Stimulated activated CD4-positive, alpha-beta T cell treated with anti-CD3 and anti-CD28 coated beads, Interleukin-1b, Interleukin-23, amount 100 ng/mL, for 24 hours (primary cell): ENCODE measurements at places on chromosomes 16 and 17.

DNA sequence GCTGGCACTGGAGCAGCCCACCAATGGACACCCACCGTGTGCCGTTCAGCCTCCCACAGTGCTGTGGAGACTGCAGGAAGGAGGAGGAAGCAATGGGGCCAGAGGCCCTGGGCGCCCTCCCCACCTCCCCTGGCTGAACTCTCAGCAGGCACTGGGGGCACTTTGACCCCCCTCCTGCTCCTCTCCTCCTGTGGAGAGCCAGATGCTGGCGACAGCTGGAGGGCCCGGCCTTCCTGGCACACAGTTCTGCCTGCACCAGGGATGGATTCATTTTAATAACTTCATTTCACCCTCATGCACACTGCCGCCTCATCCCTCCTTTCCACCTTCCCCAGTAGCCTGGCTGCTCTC, 6.0 kb downstream of the NXPH3 start:
- no peak for DNase-seq

DNA sequence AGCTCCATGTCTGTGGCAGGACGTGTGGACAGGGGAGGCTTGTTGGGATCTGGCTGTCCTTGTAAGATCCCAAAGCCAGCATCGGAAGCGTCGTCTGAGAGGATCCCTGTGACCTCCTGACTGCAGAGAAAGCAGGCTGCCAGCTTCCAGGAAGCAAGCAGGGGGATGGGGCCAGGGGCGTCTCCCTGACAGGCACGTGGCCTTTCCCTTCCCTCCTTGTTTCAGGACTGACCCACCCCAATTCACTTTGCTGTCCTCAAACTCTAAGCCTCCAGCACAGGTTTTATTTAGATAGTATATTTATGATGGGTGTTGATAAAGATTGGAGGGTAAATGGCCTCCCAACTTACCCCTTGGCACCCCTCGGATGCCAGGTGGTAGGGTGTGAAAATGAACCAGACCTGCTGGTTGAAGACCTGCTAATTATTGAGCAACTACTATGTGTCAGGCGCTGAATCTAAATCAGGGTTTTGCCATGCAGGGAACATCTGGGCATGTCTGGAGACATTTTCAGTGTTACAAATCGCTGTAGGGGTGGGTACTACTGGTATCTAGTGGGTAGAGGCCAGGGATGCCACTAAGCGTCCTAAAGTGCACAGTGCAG, 24.5 kb downstream of the SOCS1 start:
- no peak for DNase-seq

DNA sequence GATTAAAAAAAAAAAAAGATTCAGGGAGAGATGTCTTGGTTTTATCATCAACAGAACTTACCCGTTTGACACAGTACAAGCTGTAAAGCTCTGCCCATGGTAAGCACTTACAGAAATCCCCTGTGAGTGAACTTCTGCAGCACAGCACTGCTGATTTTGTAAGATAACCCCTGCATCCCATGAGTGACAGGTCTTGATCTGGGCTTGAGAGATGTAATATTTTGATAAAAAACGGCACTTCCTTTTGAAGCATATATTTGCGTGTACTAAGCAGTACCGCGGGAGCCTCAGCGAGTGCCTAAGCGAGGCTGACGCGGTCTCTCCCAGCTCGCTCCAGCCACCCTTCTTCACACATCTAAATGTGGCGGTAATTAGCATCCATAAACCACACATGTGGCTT, 50.5 kb downstream of the IKZF3 start:
- peak; percentile 36 for DNase-seq

DNA sequence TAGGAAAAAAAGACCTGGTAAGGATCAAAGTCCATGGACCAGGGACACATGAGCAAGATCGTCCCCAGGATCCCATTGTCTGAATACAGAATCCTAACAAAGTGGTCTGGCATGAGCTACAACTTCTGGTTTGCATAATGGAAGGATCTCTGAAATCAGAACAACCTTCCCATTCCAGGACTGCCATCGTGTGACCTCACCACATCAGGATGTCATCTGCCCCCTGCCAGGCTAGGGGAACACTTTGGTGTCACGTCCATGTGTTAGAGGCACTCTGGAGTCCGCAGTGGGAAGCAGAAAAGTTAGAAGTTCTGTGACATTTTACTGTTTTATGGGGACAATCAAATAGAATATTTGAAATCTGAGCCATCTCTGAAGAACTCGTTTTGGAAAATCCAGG, 160.7 kb downstream of the RGS9 start:
- DNase-seq: no peak

- DNase-seq: no peak
These were observed 50.2 kb downstream of the NKD1 start for GRCh38 chr16:50598256-50598894.

DNA sequence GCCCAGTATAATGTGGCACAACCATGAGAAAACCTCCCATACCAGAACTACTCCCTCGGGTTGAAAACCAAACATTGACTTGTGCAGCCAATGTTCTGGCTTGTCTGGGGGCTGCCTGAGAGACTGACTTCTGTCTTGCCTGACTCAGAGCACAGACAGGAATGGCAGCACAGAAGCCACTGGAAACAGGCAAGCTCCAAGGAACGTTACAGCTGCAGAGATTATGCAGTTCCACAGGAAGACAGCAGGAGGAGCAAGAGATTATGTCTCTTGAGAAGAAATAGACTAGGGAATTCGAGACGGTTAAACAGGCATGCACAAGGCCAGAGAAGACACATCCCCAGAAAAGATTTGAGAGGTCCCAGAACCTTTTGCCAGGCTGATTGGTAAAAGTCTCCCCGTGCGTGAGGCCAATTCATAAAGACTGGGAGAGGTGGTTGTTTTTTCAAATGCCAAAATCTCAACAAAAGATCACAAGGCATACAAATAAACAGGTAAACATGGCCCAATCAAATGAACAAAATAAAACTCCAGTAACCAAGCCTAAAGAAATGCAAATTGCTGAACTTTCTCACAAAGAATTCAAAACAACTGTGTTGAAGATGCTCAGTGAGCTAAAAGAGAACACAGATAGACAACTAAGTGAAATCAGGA, 90.6 kb upstream of the CDH5 start:
- no peak for DNase-seq

GRCh38 chr16:54460263-54460860, 173.8 kb upstream of the IRX3 start:
- DNase-seq: no peak

GRCh38 chr17:2442166-2442565, 41.3 kb upstream of the MNT start:
- DNase-seq: no peak

GRCh38 chr16:81586417-81586816, 141.8 kb downstream of the CMIP start:
- no peak for DNase-seq

- no peak for DNase-seq
These were observed 115.9 kb downstream of the ZFHX3 start for GRCh38 chr16:72932050-72932449.

GRCh38 chr16:73023752-73024570, 24.0 kb downstream of the ZFHX3 start:
- no peak for DNase-seq

DNA sequence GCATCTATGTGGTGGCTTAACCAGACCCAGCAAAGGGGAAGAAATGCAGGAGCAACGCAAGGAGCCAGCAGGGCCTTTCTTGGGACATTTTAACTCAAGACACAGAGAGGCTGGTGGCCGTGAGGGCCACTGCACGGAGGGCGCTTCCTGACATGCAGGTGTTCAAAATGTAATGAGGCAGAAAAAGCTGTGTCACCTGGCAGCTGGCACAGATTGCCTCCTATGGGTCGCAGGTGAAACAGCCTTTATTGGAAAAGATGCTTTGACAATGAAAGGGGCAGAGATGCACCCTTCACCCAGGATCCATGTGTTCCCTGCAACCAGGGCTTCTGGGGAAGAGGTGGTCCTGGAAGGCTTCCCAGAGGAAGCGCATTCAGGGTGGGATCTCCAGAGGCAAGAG, 219.3 kb downstream of the XYLT1 start:
- no peak for DNase-seq

DNA sequence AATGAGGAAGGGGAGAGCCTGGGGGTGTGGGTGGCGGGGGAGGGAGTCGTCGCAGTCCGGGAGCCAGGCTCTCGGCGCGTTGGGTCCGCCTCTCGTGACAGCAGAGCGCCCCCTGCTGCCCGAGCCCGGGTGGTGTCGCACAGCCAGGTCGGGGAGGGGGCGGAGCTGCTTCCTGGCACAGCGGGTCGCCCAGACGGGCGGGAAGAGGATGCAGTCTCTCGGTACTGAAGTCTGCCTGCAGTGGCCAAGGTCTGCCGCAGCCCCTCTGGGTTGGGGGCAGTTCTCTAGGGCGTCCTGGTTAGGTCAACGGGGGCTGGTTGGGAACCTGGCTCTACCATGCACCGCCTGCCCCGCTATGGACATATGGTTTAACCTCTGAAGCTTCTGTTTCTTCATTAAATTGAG, 38.2 kb upstream of the CCDC182 start:
- peak; percentile 74 for DNase-seq

DNA sequence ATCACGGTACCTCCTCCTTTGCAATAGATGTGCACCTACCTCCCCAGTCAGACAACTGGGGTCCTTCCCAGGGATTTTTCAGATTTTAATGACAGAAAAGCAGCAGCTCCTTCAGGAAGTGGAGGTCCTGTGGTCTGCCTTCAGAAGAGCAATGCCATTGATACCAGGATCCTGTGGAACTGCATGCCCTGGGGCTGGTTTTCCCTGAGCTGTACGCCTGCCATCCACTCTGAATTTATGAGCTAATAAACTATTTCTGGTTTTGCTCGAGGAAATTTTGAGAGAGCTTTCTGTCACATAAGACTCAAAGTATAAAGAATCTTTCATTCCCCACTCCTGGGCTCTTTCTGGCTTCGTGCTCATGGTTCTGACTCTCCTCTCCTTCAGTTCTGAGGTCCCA, 10.0 kb upstream of the CCL23 start:
- DNase-seq: no peak

DNA sequence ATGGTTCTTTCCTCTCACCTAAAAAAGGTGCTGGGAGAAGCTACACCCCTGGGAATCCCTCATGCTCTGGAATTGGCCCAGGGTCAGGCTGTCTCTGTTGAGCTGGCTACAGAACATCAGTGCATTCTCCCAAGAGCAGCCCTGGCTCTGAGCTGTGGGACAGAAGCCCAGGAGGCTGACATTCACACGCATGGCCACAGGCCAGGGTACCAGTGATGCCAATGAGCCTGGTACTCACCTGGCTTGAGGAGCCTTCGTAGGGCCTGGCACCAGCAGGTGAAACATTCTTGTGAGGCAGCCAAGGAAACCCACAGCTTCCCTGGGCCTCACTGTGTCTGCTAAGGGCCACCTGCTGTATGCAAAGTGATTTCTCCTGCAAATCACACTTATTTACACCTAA, 121.7 kb upstream of the CCL2 start:
- no peak for DNase-seq

- DNase-seq: no peak
These were observed 11.8 kb upstream of the WSB1 start for GRCh38 chr17:27282054-27282551.

GRCh38 chr17:47693731-47694580, at the start of gene TBKBP1:
Gene TBKBP1, plus strand, starts transcription at chr17:47694161. Its CDS starts 1,952 bp downstream, at chr17:47696113.
- DNase-seq: no peak
